Activated naive CD8-positive, alpha-beta T cell treated with anti-CD3 and anti-CD28 coated beads, Interleukin-2, amount 10 ng/mL, durations not matched to agents 7 days and 5 days (primary cell): ENCODE measurements at places on chromosomes 3 and 15. TPM values are rescaled to one million over a fixed set of nuclear protein-coding genes. Genes with fewer than 3 reads are reported as not detected.

GDPGP1 gene
- total RNA-seq: 10.3 TPM

SNTN gene
- total RNA-seq: not detected

POPDC2 gene
- total RNA-seq: 4.5 TPM

DUOX1 gene
- total RNA-seq: not detected

GPR160 gene
- 10.5 TPM for total RNA-seq

PLCB2 gene
- total RNA-seq: 174 TPM

DNA sequence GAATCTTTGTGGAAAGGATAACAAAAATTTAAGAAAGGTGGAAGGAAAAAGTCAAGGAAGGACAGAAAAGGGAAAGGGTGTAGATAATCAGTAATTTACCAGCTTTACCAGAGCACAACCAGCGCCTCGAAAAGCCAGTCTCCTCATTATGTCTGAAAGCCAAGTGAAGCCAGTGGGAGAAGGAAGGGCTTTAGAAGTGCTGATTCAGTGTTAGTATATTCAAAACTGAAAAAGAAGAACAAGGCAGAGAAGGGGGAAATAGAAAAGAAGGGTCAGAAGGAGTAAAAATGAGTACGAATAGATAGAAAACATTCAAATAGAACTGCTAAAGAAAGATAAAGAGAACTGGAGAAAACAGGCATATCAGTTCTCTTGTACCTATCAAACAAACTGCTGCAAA lies 4.1 kb downstream of the PBRM1 start:
- no peak for DNase-seq

- DNase-seq: no peak
Observed at GRCh38 chr15:48866141-48866563, 11.8 kb upstream of the EID1 start.

GRCh38 chr15:69034352-69034751 lies 19.9 kb downstream of the NOX5 start:
- no peak for DNase-seq

DNA sequence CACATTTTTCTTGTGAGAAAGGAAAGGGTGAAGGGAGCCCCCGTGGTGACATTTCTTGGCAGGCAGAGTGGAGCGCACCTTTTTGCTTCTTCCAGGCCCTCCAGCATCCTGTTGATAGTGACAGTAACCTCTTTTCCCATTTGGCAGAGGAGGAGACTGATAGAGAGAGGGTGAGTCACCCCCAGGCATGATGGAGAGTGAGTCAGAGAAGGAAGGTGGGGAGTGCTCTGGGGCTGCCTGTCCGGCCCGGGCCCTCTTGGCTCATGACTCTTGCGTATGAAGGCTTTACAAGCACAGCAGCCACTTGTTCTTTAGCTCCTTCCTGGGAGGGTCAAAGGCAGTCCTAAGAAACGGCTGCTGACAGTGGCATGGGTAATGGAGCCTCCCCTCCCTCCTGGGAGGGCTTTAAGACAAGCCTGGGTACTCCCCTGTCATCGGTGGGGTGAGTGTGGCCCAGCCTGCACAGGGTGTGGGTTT lies 16.0 kb downstream of the ANKRD63 start:
- DNase-seq: no peak

- no peak for DNase-seq
Observed at GRCh38 chr3:137765310-137766033, 1.4 kb downstream of the SOX14 start.

DNA sequence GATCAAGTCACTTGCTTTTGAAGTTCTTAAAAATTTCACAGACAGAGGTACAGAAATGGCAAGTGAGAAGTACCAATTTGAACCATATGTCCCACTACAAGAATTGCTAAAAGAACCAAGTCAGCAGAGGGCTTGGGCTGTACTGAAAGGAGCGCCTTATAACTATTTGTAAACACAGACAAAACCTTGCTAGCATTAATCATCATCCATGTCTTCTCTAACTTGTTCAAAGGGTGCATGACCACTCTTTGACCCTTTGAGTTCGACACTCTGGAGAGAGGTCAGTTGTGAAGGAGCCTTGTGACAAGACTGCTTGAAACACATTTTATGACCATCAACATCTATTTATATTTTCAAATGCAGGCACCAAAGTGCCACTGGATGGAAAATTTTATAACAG lies 191.7 kb downstream of the PDZRN3 start:
- no peak for DNase-seq
